ENCODE measurements at places on chromosomes 6 and 20. TPM values are rescaled to one million over a fixed set of nuclear protein-coding genes. Genes with fewer than 3 reads are reported as not detected.

GRCh38 chr20:62388839-62389600 is 2.1 kb downstream of the RPS21 start:
- DNase-seq = no peak

GRCh38 chr20:46520976-46521579 is 7.7 kb upstream of the ZNF334 start:
- DNase-seq = peak; percentile 65

DNA sequence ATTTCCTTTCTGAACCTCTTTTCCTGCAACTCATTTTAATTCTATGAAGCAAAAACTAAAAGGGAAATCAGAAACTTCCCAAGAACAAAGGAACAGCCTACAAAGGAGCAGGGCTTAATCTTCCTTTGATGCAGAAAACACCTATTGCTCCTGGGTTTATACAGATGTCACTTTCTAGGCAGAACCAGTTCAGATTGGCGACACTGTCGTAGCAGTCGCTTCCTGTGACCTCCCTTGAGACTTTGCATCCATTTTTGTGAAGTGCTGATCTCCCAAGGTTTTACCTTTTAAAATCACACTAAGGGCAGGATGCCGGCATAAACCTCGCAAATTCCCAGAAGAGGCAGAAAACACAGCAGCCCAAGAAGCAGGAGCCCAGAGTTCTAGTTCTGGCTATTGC is 40.1 kb downstream of the JAG1 start:
- no peak for DNase-seq

DNA sequence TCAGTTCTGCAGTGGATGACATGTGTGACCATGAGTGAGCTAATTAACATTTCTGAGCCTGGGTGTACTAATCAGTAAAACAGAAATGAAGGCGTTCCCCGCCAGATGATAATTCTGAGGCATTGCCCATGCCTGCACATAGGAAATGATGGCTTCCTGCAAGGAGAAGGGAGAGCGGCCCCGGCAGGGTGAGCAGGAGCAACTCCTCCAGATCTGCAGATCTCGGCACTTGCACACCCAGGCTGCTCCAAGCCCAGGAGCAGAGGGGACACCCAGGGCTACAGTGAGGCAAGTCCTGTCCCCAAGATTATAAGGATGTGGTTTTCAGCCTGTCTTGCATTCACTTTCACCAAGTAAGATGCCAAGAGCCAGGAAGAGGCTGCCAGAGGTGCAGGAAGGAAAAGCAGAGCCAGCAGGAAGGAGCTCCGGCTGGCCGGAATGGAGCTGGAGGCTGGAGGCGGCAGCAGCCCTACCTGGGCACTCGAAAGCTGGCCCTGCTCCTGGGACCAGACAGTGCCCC is 177.5 kb upstream of the CST7 start:
- DNase-seq = peak; percentile 71

DNA sequence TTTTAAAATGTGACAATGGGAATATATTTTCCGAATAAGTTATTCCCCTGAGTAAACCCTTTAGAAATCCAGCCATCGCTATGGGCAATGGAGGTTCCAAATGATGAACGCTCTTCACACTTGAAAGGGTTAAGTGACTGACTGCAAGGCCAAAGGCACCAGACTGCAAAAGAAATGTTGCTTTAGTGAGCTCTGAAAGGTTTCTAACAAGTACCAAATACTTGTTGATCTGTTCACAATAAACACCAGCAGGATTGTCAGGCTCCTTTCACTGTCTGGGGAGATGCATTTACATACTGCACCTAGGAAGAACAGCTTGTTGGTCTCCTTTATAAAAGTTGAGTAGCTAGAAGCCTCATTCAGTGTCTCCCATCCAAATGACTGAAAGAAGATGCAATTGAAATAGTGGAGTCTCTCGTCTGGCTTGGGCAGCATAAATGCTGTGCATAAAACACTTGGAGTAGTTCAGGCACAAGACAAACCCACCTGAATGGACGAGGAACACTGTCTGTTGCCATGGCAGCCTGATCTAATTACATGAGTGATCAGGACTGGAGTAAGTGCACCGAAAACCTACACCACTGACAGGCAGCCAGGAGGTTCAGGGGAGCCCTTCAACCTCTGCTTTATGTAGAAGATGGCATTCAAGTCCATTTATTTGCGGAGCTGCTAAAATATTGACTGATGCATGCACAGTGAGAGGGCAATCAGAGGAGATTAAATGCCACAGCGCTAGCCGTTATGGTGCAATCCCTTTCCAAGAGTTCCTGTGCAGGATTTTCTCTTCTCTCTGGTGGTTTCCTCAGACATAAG is 2.9 kb downstream of the ATXN1 start:
- no peak for DNase-seq

DNA sequence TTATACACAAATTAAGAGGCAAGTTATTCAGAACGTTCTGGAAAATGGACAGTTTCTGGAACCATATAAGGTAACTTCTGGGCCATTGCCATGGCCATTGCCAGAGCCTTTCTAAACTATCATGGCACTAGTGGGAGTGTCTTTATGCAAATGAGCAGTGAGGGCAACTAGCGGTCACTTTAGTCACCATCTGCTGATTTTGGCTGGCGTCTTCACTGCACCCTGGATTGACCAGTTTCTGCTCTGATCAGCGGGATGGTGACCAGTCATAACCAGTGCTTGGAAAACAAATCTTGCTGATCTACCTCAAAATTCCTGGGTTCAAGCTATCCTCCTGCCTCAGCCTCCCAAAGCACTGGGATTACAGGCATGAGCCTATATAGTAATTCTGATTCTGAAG is 7.3 kb upstream of the SNTA1 start:
- peak; percentile 81 for DNase-seq

DNA sequence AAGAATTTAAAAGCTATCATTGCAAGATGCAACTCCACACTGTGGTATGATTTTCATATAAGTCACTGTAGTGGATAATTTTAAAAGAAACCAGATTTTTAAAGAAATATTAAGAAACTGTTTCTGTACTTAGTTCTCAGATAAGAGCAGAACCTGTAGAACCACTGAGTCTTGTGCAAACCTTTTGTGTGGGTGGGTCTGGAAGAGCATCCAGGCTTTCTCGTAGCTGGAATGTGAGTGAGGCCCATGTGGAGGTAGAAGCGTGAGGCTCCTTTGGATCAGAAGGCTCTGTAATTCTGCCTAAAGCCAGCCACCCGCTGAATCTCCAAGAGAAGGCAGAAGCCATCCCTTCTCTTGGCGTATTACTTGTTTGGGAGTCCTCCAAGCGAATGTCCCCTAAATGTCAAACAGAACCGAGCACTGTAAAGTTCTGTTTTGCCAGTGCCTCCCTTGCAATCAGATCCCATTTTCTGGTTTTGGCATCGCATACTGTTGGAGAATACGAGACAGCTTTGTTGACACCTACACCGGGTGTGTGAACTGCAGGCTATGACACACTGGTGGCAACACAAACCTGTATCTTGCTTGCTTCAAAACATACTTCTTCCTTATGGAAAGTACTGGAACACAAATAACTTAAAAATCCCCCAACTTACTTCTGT is 188.7 kb downstream of the FOXC1 start:
- DNase-seq = no peak

GRCh38 chr6:82783587-82784236 is 281.9 kb downstream of the UBE3D start:
- DNase-seq = peak; percentile 13

GRCh38 chr6:10014557-10014956 is 400.3 kb downstream of the TFAP2A start:
- peak; percentile 45 for DNase-seq

MAFB gene
- total RNA-seq = 2.9 TPM

FABP7 gene
- total RNA-seq = 1.4 TPM

CTNNBL1 gene
- total RNA-seq = 57.9 TPM

All from RPMI7951 (cell line).